ENCODE measurements at places on chromosomes 7 and 10.

DNA sequence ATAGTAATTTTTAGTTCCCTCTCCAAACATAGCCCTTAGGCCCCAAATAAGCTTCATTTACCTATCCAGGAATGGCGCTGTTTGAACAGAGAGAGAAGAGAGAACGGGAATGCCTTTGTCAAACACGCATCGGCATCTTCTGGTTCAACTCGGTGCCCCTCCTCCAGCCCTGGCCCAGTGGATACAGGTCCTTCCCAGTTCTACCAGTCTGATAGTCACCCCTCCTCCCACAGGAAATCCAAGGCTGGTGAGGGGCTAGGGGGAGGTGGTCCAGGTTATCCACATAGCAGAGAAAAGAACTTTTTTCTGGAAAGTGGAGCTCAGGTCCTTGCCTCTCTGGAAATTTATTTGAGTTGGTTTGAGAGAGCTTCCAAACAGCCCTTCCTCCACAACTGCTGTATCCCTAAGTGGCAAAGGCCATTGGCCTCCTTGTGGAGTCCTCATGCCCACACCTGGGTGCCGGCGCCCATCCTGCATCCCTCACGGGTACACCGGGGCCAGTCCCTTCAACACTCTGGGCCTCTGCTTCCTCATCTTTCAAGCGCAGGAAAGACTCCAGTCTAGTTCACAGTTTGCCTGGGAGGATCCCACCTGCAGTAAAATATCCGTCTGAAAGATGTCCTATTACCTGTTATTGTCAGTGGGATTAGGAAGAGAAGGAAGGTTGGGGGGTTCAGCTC, 287.4 kb downstream of the CELF2 start:
- DNase-seq = no peak

DNA sequence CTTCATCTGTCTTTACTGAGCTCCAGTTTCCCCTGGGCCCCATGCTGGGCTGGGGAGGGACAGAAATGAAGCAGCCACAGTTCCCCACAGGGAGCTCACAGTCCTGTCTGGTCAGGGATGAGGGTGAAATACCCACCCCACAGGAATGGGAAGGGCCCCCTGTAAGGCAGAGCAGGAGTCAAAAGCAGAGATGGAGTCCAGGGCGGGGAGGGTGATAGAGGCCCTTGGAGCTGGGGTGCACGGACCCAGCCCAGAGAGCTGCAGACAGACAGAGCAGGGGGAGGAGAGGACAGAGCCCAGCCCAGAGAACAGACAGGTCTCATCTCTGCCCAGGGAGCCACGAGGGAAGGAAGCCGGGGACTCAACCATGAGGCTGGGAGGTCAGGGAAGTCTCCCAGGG, 34.9 kb upstream of the ZNF488 start:
- no peak for DNase-seq

DNA sequence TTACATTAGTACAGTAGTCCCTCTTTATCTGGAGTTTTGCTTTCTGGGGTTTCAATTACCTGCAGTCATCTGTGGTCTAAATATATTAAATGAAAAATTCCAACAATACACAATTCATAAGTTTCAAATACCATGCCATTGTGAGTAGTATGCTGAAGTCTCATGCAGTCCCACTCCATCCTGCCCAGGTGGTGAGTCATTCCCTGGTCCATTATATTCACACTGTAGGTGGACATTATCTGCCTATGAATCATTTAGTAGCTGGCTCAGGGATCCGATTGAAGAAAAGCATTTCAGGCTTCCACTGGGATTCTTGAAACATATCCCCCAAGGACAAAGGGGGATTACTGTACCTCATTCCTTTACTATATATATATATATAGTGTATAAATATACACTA, 298.2 kb upstream of the GALNT17 start:
- no peak for DNase-seq

GRCh38 chr7:12458520-12459131, 55.0 kb upstream of the VWDE start:
- DNase-seq = no peak

- no peak for DNase-seq
Observed at GRCh38 chr10:16845248-16845647, 28.0 kb upstream of the RSU1 start.

GRCh38 chr7:41029072-41029499, 673.8 kb downstream of the INHBA start:
- peak; percentile 16 for DNase-seq

DNA sequence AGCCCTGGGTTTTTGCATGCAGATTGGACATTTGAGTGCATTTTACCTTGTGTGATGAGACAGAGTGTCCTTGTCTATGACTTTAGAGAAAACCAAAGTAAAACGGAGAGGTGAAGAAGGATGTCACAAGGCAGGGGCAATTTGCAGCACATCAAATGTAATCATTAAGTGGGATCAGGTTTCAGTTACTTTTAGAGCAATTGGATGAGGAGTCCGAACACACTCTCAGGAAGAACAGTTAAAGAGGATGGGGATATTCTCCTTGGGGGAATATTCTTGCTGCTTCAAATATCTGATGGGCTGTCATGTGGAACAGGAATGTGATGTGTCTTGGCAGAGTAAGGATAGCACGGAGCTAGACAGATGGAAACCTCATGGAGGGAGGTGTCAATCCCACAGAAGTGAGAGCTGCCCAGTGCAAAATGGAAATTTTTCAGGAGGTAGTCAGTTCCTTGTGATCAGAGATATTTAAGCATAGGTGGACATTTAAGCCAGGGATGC, 757 bp downstream of the RAB19 start:
- no peak for DNase-seq

GRCh38 chr10:70671619-70672164, 614 bp upstream of the ADAMTS14 start:
- no peak for DNase-seq

DNA sequence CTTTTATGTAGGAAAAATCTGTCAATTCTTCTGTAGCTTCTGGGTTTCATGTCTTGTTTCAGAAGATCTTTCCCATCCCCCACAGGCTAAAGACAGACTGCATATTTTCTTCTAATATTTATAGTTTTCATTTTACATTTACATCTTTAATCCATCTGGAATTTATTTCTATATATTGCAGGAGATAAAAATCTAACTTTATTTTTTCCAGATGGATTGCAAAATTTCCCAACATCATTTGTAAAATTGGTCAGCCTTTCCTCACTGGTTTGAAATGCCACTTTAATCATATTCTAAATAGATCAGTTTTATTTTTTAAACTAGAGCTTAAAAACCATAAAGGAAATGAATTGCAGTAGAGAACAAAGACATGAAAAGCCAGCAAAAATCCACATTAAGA, 46.9 kb downstream of the TMEM26 start:
- no peak for DNase-seq

- no peak for DNase-seq
Observed at GRCh38 chr7:6160191-6160623, 112.2 kb downstream of the CYTH3 start.

GRCh38 chr10:88672041-88672440, 7.8 kb downstream of the LIPF start:
- DNase-seq = no peak

DNA sequence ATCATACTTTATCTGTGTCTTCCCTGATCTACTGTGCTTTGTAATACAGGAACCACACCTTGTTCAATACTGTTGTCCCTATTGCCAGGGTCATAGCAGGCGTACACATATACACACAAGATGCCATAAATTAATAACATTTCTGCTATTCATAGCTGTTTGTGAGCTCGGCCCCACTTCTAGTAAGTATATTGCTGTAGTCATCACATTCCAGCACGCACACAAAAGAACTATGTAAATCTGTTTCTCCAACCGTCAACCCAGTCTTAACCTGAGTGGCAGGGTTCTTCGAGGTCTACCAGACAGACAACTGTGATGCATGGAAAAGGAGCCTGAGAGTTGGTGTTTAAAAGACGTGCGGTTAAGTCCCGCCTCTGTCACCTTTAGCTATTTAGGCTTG, 5.7 kb upstream of the CACNB2 start:
- no peak for DNase-seq

Measured in activated CD4-positive, alpha-beta T cell treated with anti-CD3 and anti-CD28 coated beads for 48 hours (primary cell).